CD4-positive, alpha-beta T cell treated with Interleukin-2 at 100 ng/mL for 4 hours (primary cell): ENCODE measurements at places on chromosomes 5 and 9.
A peak's percentile ranks its signal among the peaks of the same experiment; 100 is the strongest.

- no peak for DNase-seq
These were observed 124.4 kb upstream of the COL5A1 start for GRCh38 chr9:134517069-134517680.

DNA sequence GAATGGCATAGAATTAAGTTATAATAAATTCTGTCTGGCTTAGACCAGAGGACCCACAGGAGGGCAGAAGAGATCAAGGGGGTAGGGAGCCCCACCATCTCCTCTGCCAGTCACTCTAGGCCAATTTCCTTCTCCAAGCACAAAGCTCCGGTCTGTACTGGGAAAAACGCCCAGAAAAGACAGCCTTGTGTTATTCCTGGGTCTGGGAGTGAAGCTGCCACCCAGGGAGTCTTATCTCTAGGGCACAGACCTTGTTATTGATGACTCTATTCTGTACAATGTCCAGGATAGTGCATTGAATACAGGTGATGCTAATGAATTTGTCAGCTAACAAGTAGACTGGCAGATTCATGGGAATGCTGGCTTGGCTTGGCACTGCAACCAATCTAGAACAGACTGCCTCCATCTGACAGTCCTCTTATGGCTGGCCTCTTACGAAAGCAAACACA lies 60.7 kb downstream of the MED27 start:
- no peak for DNase-seq

- DNase-seq = no peak
These were observed 55.6 kb downstream of the ATPSCKMT start for GRCh38 chr5:10194083-10194482.

DNA sequence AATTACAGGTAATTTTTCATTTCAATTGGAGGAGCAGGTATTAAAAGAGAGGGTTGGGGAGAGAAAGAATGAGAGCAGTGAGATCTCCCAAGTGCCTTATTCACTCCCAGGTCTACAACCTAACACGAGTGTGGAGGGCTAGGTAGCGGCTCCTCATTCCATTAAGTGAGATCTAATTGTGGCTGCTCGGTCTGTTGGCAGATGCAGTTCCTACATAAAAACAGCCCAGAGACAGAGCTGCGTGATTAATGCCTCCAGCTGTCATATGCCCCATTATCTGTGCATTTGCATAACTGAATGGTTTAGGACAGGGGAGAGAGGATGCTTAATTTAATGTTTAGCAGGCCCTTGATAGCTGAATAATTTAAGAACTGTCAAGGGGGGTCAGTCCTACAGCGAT lies 100.5 kb downstream of the PSAT1 start:
- DNase-seq = no peak

DNA sequence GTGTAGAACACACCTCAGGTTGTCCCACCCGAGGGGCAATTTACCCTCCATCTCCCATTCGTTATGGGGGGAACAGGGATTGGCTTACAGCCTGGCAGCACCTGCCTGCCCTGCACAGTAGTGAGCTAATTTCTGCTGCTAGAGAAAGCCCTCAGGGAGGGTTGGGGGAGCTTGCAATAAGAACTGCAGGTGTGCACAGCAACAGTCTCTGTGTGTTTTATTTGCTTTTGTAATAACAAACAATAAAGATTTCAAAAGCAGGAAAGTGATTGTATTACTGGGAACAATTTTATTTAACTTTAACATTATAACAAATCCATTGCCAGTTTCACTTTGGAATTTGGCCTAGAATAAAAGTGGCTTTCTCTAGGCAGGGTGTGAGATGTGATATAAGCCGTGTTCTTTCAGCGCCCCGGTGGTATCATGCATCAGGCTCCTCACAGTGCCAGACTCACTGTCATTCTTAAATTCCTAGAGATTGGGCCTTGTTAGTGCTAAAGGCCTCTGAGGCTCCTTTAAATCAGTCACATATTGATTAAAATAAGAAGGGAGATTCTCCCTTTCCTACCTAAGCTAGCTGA lies 81.1 kb downstream of the RMI1 start:
- DNase-seq = no peak

GRCh38 chr9:112310826-112311225 lies 22.6 kb downstream of the PTBP3 start:
- no peak for DNase-seq

DNA sequence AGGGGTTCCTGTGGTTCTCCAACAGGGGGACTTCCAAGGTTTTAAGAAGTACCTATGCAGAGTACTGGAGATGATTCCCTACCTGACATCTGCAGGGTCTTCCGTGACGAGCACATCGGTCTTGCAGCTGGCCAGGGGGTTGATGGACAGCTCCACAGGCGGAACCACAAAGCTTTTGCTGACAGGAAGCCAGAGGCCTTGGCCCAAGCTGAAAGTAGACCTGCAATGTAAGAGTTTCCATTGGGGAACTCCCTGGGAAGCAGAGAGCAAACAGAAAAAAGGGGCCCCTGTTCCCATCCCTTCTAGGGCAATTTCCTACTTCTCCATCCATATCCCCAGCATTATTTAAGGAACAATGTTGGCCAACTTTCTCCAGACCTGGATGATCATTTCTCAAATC lies 288.0 kb downstream of the TRIM32 start:
- DNase-seq = no peak

- DNase-seq = no peak
These were observed 659.0 kb upstream of the ARRDC3 start for GRCh38 chr5:92041911-92042660.

GRCh38 chr5:151742870-151743294 lies 15.5 kb downstream of the ATOX1 start:
- no peak for DNase-seq

DNA sequence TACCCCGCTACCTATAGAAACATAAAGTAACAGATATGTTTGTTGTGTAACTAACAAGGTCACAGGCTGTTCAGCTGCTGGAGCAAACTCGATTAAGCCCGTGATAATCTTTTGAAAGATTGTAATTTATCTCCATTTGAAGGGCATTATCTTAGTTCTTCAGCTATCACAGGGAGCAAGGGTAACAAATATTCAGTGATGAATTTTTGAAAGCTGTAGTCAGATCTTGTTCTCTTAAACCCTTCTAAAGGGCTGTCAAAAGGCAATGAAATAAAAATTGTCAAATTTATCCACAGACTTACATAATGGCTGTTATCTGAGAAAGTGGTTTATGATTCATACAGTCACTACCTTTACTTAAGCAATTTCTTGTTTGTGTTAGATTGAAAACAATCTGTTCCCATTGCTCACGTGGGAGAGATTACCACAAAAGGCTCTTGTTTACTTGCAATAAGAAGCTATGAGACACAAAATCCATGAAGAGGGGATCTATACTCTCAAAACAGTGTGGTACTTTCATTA lies 78.3 kb upstream of the ZNF608 start:
- no peak for DNase-seq

DNA sequence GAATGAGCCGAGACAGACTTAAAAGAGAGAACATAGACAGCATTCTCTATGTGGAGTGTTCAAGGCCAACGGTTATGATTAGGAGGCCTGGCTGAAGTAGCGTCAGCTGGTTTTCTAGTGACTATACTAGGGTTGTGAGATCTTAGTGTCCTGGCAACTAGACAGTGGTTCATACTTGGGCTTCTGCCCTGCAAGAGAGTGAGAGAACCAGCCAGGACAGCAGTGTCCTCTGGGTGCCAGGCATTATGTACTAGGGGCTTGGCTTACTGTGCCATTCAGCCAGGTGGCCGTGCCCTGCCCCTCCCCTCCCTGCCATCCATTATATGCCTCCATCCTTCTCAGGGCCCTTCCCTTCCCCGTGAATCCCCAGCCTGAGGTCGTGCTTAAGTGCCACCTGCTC lies 56.8 kb downstream of the TRIO start:
- DNase-seq = no peak

DNA sequence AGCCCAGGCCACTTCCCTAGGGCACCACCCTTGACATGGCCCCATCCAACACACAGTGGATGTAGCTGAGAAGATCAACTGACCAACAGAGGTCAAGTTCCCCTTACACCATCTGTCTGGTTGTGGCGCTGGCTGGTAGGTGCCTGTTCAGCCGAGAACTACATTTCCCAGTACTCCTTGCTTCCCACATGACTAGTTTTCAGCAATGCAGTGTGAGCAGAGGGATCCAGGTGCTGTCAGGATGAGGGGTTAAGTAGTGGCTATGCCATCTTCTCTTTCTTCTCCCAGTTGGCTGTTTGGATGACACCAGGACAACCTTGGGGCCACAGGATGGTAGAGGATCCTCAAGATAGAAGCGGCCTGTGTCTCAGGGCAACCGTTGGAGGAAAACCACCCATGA lies 48.6 kb upstream of the SH3PXD2B start:
- no peak for DNase-seq

DNA sequence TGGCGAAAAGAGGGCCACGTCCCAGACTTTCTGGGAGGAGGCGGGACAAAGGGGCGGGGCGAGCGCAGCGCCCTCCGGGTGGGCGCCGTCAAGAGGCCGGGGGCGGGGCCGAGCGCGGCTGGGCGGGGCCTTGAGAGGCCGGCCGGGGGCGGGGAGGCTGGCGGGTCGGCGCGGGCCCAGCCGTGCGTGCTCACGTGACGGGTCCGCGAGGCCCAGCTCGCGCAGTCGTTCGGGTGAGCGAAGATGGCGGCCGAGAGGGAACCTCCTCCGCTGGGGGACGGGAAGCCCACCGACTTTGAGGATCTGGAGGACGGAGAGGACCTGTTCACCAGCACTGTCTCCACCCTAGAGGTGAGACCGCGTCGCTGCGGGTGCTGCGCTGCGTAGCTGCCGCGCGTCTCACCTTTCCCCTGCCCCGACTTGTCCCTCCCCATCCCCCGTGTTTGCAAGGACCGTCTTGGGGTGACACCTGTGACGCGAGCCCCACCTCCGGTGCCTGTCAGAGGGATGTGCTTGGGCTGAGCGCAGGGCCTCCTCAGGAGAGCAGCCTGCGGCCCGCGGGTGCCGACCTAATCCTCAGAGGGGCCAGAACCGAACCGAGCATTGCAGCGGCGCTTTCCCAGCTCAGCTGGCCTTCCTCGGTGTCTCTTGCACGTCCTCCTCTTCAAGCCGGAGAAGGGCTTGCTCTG lies at the start of gene SNX2:
Gene SNX2 (plus strand): TSS at position 220 of the 689 bp plus-strand sequence. CDS start 24 bp downstream, at position 244.
- peak; percentile 88 for DNase-seq

GRCh38 chr5:151820271-151820670 lies 48.5 kb downstream of the G3BP1 start:
- no peak for DNase-seq

GRCh38 chr9:11559001-11559776 lies 946.4 kb upstream of the PTPRD start:
- no peak for DNase-seq

GRCh38 chr9:118091711-118092500 lies 387.7 kb downstream of the TLR4 start:
- no peak for DNase-seq

- DNase-seq = no peak
These were observed 34.4 kb downstream of the APC start for GRCh38 chr5:112772124-112772523.

DNA sequence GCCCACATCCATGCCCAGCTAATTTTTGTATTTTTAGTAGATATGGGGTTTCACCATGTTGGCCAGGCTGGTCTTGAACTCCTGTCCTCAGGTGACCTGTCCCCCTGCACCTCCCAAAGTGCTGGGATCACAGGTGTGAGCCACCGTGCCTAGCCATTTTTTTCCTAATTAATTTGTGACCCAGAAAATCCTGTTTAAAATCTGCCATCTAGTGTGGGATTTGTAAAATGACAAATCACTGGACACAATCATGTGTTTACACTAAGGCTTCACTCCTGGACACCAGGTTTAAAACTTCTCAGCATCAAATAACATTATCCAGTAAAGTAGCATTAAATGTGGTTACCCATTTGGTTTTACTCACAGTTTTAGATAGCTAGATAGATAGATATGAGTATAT lies 18.6 kb upstream of the KDM4C start:
- DNase-seq = no peak

- DNase-seq = no peak
These were observed 732 bp downstream of the MARCHF11 start for GRCh38 chr5:16178745-16179372.

GRCh38 chr5:134583766-134584165 lies 48.9 kb downstream of the SAR1B start:
- DNase-seq = no peak

- no peak for DNase-seq
These were observed 230.2 kb upstream of the IRX2 start for GRCh38 chr5:2981652-2982051.

DNA sequence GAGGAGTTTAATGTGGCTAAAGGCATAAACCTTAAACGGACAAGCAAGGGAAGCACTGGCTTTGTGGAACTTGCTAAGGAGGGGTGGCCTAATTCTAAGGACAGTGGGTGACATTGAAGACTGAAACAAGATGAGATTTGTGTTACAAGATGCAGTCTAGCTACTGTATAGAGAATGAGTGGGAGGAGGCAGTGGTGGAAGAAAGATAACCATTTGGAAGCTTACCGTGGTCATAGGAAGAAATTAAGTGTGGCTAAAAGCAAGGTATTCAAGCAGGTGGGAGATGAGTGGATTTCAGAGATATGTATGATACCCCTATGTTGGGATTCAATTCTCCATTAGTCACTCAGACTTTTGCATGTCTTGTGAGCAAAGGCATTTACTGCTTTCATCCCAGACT lies 4.6 kb downstream of the PAM start:
- DNase-seq = no peak

- no peak for DNase-seq
These were observed 56.8 kb downstream of the ZNF608 start for GRCh38 chr5:124689653-124690052.

DNA sequence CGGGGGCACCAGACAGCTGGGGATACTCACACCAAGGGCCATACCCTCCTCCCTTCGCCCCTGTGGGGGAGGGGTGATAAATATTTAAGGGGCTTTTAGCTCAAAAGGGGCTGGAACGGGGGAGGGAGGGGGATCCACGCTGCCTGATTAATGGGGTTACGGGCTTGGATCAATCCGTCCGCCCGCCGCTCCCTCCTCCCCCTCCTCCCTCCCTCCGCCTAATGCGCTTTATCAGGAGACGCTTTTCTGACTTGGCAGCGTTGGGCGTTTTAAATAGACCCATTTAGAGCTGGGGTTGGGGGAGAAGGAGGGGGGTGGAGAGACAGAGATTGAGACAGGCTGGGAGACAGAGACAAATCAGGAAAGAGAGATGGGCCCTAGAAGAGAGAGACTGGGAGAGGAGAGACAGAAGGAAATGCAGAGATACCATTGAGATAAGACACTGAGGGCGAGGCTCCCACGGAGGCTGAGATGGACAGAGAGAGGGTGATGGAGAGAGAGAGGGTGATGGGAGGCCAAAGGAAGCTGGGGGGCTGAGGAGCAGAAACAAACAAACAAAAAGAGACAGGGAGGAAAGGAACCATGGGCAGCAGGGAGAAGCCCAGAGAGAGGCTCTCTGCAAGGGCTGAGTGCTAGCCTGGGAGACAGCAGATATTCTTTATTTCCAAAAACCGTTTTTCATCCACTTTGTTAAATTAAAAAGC lies 10.3 kb downstream of the CNTFR start:
- DNase-seq = no peak

GRCh38 chr5:73311291-73312110 lies 137.1 kb downstream of the FOXD1 start:
- no peak for DNase-seq

GRCh38 chr5:18712936-18713485 lies 1078.8 kb downstream of the TAF11L14 start:
- no peak for DNase-seq

DNA sequence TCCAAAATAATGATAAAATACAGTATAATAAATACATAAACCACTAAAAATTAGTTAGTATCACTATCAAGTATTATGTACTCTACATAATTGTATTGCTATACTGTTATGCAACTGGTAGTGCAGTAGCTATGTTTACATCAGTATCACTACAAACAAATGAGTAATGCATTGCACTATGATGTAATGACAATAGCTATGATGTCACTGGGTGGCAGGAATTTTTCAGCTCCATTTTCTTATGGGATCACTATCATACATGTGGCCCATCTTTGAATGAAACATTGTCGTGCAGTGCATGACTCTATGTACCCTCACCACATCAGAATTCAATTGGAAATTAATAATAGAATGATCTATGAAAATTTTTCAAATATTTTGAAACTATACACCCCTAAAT lies 201.3 kb downstream of the MPDZ start:
- no peak for DNase-seq
